Jurkat, Clone E6-1 (cell line): ENCODE measurements at places on chromosomes 2 and 18.

DNA sequence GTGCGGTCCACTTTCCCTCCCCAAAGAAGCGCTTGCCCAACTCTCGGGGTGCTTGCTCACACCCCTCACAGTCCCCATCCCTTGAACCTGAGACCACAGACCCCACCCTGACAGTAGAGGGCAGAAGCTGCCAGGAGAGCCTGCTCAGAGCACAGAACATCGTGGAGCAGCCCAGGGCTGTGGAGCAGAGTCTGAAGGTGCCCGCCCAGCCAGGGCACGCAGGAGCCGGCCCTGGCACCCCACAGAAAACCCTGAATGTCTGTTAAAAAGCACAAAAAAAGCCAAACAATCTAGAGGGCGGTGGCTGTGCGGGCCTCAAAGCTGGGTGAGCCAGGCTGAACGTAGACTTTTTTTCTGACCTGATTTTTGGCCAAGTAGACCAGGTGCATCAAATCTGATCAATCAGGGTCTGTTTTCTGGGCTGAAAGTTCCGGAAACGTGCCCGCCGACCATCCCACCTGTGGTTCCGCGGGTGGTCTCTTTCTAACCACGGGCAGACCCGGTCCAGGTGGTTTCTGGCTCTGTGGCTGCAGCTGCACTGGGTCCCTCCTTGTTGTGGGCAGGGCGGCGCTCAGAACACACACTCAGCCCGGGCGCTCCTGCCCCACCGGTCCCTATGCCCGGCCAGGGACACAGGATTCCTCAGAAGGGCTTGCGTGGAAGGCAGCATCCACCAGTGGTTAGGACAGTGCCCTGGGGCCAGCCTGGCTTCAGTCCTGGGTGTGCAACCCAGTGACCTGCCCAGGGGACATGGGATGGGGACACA is 66.3 kb downstream of the SLC66A2 start:
- peak; percentile 55 for DNase-seq

DNA sequence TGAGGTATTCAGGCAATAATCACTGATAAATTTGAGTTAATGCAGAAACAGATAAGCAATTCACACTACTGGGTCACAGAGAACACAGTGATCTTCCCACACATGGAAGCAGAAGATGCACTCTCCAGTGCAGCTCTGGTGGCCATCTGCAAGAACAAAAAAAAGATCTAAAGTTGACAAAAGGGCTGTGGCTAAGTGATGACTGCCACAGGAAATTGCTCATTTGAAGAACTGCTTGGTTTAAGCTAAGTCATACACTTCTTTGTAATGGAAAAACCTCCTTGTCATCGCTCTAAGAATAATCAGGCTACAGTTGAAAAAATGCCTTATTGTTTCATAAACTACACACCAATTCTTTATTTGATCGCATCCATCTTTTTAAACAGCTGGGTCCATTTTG is 115.1 kb downstream of the DTNB start:
- peak; percentile 92 for DNase-seq

GRCh38 chr18:78995740-78996395 is 16.2 kb downstream of the SALL3 start:
- no peak for DNase-seq

DNA sequence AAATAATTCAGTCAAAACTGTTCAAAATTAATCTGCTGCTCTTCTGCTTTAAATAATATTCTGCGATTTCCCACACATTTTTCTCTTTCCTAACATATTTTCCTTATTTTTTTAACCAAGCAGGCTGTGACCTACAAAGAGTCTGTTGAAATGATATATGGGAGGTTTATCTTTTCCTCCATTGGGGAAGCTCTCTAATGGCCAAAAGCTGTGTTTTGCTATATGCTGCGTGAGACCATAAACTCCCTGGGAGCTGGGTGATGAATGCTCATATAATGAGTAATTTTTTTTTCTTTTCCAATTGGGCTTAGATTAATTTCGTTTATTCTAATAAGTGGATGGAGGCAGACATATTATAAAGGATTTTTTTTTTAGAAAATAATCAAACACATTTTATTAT is 72.2 kb upstream of the MAP2 start:
- DNase-seq: no peak

DNA sequence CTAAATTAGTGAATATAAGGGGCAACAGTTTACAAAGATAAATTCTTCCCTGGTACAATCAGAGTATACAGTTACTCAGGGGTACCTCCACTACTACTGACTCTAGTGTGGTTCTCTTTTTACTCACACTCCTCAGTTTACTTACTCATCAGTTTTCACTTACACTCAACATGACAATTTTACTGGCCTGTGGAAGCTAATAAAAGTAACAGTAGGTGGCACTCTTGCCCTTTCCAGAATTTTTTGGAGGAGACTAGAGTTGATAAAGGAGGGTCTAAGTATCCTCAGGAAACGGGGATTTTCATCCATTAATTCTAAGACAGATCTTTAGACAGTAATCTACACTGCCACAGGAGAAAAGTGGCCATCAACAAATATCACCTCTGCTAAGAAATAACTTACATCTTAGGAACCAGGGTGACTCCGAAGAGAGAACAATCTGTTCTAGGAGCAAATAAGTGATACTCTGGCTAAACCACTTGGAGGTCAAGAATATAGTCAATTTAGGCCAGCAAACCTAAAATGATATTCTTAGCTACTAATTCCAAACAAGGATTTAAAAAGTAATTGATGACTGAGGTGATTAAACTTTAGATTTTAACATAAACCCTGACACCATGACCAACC is 61.3 kb downstream of the ATL2 start:
- peak; percentile 25 for DNase-seq

DNA sequence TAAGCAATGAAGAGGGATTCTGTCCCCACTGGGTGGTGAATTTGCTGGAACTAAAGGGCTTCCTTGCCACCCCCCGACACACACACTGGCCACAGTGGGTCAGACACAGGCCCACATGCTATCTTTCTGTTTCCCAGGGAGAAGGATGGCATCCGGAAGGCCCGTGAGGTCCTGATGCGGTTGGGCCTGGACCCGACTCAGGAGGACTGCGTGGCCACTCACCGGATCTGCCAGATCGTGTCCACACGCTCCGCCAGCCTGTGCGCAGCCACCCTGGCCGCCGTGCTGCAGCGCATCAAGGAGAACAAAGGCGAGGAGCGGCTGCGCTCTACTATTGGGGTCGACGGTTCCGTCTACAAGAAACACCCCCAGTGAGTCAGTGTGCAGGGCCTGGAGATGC is 44.6 kb downstream of the HK2 start:
- DNase-seq: no peak

- no peak for DNase-seq
These were observed 54.7 kb downstream of the CABLES1 start for GRCh38 chr18:23189768-23190661.

DNA sequence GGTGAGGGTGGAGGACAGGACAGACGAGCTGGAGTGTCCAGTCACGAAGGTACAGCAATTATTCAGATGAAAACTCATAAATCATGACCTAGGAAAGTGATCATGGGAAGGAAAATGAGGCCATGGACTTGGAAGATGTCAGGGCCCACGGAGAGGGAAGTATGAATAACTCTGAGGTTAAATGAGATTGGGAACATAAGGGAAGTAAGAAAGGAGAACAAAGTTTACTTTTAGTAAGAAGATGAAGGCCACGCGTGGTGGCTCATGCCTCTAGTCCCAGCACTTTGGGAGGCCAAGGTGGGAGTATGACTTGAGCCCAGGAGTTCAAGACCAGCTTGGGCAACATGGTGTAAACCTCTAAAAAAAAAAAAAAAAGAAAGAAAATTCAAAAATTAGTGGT is 56.2 kb downstream of the AQP4 start:
- DNase-seq: no peak

DNA sequence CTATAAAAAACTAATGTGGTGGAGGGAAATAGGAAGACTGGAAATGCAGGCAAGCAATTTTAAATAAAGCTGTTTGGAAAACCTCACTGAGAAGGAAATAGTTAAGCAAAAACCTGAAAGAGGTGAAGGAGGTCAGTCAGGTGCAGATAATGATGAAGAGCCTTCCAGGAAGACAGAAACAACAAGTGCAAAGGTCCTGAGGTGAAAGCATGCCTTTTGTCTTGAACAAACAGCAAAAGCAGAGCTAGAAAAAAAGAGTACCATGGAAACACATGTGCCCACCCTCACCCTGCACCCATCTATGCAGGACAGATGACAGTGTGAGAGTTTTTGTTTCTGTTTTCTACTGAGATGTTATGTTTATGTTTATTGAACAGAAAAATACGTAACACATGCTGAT is 8.1 kb upstream of the ZBTB14 start:
- no peak for DNase-seq

DNA sequence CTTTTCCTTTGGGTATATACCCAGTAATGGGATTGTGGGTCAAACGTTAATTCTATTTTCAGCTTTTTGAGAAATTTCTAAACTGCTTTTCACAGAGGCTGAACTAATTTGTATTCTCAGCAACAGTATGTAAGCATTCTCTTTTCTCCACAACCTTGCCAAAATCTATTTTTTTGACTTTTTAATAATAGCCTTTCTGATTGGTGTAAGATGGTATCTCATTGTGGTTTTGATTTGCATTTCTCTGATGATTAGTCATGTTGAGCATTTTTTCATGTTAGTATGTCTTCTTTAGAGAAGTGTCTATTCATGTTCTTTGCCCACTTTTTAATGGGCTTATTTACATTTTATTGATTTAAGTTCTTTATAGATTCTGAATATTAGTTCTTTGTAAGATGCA is 145.5 kb downstream of the TRABD2A start:
- no peak for DNase-seq

GRCh38 chr2:128214866-128215460 is 103.7 kb downstream of the HS6ST1 start:
- no peak for DNase-seq

DNA sequence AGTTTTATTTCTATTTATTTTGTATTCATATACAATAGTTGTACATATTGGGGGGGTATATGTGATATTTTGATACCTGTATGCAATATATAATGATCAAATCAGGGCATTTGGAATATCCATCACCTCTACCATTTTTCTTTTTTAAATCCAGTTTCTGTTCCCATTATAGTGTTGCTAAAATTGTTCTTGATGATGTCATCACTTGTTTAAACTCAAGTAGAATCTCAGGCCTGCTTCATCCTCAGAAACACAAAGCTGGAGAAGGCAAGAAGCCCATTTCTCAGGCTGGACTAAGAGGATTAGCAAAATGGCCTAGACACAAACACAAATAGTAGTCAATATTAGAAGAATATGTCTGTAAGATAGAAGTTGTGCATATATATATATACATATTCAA is 747.1 kb upstream of the ACVR2A start:
- no peak for DNase-seq
